ENCODE measurements at places on chromosomes 11 and 22.

DNA sequence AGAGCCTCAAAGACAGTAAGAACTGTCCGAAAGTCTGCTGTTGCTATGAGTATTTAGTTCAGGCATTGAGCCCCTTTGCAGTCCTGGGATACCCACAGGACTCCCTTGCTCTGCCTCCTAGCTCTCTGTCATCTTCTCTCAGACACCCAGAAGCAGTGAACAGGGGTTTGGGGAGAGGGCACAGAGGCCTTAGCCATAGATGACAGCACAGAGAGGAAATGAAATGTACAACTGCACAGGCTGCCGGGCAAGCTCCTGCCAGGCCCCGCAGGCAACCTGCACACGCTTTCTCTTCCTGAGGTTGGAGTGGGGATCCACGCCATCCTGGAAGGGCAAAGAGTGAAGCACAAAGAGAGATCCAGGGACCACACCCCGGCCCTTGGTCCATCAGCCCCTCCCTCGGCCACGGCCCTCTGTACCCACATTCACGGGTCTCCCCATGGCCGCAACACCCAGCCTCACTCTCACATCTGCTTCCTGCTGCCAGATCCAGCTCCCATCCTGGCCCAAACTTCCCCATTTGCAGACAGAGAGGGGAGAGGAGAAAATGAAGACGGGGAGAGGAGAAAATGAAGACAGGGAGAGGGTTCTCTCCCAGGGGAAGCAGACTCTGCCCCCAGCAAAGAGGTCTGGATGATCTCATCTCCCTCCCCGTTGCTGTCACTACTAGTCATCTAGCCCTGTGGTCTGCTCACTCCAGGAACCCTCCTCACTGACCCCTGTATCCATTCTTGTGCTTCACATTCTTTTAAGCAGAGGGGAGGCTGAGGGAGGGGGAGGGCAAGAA, 40.7 kb downstream of the CD6 start:
- no peak for DNase-seq

DNA sequence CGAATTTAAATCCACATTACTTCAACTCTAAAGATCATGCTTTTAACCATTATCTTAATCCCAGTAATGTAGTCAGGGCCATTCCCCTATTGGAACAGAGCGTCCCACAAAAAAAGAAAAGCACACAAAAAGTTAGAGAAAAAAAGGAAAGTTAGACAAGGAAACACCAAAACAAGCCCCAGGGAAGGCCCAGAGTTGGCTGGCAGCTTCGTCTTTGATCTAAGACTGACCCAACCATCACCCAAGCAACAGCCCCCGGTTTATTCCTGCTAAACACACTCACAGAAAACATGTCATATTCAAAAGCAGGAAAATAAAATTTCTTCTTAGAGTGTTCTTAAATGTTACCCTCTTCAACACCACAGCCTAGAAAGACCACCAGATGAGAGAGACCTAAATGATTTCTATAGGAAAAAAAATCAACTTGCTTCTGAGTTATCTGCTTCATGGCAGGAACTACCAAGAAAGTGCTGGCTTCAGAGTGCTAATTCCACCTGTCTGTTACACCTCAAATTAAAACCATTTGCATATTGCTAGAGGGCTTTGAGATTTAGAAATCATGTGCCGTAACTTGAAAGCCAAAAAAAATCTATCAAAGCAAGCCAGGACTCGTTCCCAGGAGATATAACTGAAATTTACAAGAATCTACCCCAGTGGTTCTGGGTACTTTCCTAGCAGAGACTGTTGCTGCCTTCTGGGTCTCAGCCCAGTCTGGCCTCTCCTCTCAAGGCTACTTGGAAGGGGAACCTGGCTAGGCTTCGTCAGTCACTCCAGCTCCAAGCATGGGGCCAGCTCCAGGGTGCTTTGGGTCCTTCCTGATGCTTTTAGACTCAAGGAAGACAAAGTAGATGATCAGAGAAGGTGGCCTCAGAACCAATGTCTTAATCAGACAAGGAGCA, 31.2 kb downstream of the POU2AF3 start:
- no peak for DNase-seq

GRCh38 chr11:44306052-44306917, 3.7 kb downstream of the ALX4 start:
- no peak for DNase-seq

DNA sequence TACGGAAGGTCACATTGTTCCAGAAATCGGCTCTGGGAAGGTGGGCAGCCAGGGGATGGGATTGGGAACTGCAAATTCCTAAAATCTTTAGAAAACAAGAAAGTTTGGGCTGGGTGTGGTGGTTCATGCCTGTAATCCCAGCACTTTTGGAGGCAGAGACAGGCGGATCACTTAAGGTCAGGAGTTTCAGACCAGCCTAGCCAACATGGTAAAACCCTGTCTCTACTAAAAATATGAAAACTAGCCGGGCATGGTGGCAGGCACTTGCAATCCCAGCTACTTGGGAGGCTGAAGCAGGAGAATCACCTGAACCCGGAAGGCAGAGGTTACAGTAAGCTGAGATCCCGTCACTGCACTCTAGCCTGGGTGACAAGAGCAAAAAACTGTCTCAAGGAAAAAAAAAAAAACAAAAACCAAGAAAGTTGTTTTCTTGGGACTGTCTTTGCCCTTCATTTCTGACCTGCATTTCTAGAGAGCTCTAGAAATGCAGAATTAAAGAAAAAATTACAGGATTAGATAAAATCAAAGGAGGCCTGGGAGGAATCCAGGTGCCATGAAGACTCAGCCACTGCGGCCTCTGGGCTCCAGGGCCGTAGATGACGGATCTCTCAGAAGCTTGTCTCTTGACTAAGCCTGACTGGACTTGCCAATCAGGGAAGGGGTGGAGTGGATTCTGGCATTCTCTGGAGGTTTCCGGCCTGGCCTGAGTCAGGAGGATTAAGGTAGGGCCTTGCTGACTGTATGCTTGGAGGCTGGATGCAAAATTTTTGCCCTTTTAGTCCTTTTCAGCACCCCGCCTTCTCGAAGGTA, 5.3 kb upstream of the MALAT1 start:
- DNase-seq = no peak
